ENCODE measurements at places on chromosomes 1 and 21. TPM values are rescaled to one million over a fixed set of nuclear protein-coding genes. Genes with fewer than 3 reads are reported as not detected.

The S1PR1 gene
- 15.6 TPM for polyA plus RNA-seq

The RHBDL2 gene
- polyA plus RNA-seq: 0.30 TPM

The NOS1AP gene
- polyA plus RNA-seq: 0.20 TPM

The AMIGO1 gene
- polyA plus RNA-seq: 1.5 TPM

The MMP23B gene
- 9.1 TPM for polyA plus RNA-seq

The DNASE2B gene
- not detected for polyA plus RNA-seq

DNA sequence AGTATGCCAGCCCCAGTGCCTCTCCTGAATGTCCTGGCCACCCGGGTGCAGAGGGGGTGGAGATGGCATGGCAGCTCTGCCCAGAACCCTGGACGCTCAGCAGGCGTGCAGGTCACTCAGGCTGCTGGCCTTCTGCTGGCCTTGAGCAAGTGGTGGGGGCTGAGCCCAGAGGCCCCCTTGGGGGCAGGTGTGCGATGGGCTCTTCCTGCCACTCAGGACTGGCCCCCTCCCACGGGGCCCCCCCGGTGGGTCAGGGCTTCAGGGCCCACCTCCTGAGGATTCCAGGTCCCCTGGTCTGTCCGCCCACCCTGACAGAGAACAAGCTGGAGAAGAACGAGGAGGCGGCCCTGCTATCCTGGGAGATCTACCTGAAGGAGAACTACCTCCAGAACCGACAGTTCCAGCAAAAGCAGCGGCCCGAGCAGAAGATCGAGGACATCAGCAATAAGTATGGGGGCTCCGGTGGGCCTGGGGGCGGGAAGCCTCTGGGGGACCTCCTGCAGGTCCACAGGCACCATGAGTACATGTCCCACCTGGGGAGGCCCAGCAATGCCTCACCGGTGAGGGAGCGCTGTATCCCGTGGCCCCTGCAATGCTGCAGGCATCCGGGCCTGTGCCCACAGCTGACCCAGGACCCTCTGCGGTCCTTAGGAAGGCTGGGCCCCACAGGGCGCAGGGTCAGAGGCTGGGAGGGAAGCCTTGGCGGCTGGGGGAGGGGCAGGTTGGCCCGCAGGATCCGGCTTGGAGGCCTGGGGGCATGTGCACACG is 37.0 kb upstream of the LRRC3 start:
- H3K4me3 ChIP-seq: no peak overlapping the region
- no peaks in the 10 kb centered on the region for H3K4me1 ChIP-seq
- H3K27me3 ChIP-seq: no peaks in the 10 kb centered on the region
- no peak for DNase-seq
- no peak overlapping the region for H3K27ac ChIP-seq

DNA sequence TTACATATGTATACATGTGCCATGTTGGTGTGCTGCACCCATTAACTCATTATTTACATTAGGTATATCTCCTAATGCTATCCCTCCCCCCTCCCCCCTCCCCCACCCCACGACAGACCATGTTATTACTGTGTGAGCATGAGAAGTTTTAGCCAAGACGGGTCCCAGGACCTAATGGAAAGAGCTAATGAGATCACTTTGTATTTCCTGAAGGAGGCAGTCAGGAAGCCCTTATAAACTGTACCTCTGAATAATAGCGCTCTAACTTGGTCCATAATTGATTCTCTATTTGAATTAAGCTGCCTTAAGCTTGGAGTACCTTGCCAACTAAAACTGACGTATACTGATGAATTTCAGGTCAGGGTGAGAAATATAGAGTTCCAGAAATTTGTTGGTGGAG is 4.1 kb upstream of the NEGR1 start:
- no peaks in the 10 kb centered on the region for H3K36me3 ChIP-seq
- H3K4me1 ChIP-seq: no peaks in the 10 kb centered on the region
- no peaks in the 10 kb centered on the region for H3K27me3 ChIP-seq

DNA sequence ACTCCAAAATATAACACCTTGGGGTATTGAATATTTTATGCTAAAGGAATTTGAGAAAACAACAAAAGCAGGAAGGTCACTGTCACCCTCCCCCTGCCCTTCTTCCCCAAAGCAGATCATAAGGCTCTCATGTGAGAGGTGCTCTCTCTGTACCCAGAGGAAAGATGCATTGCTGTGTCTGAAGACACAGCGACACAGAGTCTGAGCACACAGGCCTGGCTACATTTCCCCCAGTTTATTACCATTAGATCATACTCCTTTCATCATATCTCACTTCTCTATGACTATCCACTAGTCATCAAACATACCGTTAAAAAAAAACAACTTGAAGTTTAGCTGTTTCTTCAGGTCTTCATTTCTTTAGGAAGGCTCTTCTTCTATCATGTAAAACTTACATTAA is 127.1 kb downstream of the PPIAL4G start:
- no peak overlapping the region for H3K4me3 ChIP-seq
- peaks cover 42% of the 10 kb centered on the region for H3K27me3 ChIP-seq
- DNase-seq: peak; percentile 18
- no peaks in the 10 kb centered on the region for H3K36me3 ChIP-seq

GRCh38 chr1:52562766-52563165 is 9.9 kb upstream of the TUT4 start:
- no peaks in the 10 kb centered on the region for H3K4me1 ChIP-seq
- H3K36me3 ChIP-seq: no peaks in the 10 kb centered on the region
- no peak for DNase-seq
- no peak overlapping the region for H3K4me3 ChIP-seq
- H3K27me3 ChIP-seq: no peaks in the 10 kb centered on the region
- no peak overlapping the region for H3K27ac ChIP-seq

DNA sequence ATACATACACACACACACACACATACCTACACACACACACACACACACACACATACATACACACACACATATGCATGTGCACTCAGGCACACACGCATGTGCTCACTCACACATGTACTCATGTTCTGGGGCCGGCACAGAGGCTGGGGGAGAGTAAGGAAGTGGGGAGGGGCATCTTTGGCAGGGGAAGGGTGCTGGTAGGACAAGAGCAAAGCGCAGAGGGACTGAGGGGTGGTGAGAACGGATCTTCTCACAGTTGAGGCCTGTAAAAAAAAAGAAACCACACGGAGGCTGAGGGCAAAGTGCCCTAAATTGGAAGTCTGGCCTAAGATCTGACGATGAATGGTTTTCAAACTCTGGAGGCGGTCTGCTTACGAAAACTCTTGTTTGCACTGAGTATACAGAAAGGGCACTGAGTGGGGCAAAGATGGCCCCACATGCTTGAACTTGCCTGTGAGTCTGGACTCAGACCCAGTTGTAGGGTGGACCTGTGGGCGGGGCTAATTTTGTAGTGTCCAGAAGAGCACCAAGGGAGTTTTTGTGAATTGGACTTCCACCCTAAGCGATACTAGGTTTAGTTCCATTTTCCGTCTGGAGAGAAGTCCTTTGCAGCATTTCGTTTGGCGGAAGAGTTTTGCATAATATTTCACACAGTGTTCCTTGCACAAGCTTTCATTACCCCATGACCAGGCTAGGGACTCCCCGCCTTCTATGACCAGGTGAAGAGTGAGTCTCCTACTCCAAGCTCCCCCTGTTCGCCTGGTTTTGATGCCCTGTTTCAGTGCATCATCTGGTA is 79.3 kb upstream of the LYST start:
- DNase-seq: no peak
- peaks cover 6% of the 10 kb centered on the region for H3K4me1 ChIP-seq
- no peak overlapping the region for H3K27ac ChIP-seq
- no peak overlapping the region for H3K4me3 ChIP-seq
- H3K27me3 ChIP-seq: peaks cover 7% of the 10 kb centered on the region
- no peaks in the 10 kb centered on the region for H3K36me3 ChIP-seq

- DNase-seq: no peak
- no peak overlapping the region for H3K27ac ChIP-seq
- H3K36me3 ChIP-seq: no peaks in the 10 kb centered on the region
- no peak overlapping the region for H3K4me3 ChIP-seq
- H3K4me1 ChIP-seq: peaks cover 2% of the 10 kb centered on the region
Measured at GRCh38 chr1:3067671-3068563, 1.1 kb upstream of the PRDM16 start.

GRCh38 chr21:39108291-39109162 is 74.7 kb downstream of the PSMG1 start:
- no peaks in the 10 kb centered on the region for H3K36me3 ChIP-seq
- no peak overlapping the region for H3K27ac ChIP-seq
- H3K4me3 ChIP-seq: no peak overlapping the region
- no peak for DNase-seq

DNA sequence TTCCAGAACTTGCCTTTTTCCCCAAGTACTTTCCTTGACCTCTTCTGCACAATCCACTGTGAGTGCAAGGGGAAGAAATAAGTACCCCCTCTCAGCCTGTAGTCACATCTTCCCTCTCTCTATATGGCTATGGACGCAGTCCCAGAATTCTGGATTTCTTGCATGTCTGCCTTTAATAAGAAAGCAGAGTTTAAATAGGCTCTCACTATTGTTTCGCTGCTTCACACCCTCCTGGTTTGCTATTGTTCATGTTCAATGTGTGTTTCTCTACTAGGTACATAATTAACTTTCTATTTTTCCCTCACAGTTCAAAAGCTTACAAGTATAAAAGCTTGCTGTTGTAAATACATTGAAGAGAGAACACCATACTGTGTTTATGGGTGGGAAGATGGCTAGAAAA is 181.5 kb upstream of the C1orf105 start:
- no peak for DNase-seq
- no peak overlapping the region for H3K4me3 ChIP-seq
- no peaks in the 10 kb centered on the region for H3K27me3 ChIP-seq
- H3K27ac ChIP-seq: no peak overlapping the region
- H3K4me1 ChIP-seq: no peaks in the 10 kb centered on the region
- no peaks in the 10 kb centered on the region for H3K36me3 ChIP-seq

DNA sequence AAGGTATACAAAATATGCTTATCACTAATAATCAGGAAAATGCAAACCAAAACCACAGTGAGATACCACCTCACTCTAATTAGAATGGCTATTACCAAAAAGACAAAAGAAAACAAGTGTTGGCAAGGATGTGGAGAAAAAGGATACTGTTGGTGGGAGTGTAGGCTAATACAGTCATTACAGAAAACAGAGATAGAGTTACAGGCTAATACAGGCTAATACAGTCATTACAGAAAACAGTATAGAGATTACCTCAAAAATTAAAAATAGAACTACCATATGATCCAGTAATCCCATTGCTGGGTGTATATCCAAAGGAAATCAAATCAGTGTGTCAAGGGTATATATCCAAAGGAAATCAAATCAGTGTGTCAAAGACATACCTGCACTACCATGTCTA is 238.4 kb downstream of the PLPP3 start:
- peaks cover 2% of the 10 kb centered on the region for H3K4me1 ChIP-seq
- no peaks in the 10 kb centered on the region for H3K27me3 ChIP-seq
- H3K36me3 ChIP-seq: no peaks in the 10 kb centered on the region
- no peak for DNase-seq

DNA sequence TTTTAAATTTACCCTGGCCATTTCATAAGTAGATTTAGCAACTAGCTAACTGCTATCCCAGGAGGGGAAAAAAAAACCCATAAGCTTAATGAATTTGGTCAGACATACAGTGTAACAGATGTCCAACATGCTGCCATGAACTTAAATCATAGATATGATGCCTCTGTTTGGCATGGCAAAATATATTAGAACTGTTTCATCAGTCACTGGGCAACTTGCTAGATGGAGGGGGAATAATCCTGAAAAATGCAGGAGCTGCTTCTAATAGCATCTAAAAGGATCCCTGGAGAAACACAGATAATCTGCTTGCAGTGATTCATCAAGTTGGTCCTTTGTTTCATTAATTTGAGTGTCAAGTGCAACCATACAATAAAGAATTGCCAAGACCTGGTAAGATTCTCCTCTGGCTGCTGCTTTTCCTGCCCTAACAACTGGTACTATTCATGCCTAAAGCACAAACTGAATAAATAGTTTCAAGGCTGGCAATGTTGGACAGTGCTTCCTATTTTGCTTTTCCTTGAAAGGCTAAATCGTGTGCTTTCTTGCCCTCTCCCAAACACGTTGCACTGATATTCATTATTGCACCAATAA is 1.5 kb upstream of the ST6GALNAC5 start:
- H3K27me3 ChIP-seq: peaks cover 26% of the 10 kb centered on the region
- no peak for DNase-seq
- no peaks in the 10 kb centered on the region for H3K36me3 ChIP-seq
- no peak overlapping the region for H3K27ac ChIP-seq
- H3K4me3 ChIP-seq: no peak overlapping the region
- H3K4me1 ChIP-seq: peaks cover 2% of the 10 kb centered on the region

DNA sequence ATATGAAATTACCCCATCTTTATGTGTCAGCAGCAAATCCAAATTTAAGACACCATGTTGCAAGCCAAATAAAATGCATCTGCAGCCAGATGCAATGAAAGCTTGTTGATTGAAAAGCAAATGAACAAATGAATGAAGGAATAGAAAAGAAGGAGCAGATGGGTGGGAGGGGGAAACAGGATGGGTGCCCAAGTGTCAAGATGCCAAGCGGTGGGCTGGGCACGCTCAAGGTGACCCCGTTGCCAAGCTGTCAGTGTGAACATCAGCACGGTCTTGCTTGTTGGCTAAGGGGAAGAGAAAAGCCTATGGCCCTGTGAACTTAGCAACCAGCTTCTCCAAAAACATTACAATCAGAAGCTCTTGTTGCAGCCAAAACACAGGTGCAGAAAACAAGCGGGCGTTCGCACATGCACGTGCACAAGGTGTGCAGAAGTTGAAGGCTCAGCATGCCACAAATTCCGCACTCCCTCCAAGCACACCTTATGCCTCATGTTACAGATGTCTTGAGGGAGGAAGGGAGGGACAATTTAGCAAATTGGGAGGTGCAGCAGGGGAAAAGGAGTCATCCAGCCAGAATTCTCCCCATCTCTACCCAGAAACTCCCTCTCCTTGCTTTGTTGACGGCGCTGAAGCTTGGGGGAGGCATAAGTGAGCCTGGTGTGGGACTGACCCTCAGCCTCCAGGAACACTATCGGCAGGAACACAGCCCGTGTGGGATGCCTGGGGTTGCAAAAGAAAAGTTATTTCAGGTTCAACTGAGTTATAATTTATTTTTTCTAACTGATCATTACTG is 62.4 kb downstream of the HIVEP3 start:
- H3K4me3 ChIP-seq: no peak overlapping the region
- DNase-seq: no peak
- H3K27me3 ChIP-seq: no peaks in the 10 kb centered on the region
- no peaks in the 10 kb centered on the region for H3K36me3 ChIP-seq
- H3K27ac ChIP-seq: no peak overlapping the region

Data from IMR-90 (cell line).